ENCODE measurements at places on chromosomes 5 and 9.

GRCh38 chr5:120053841-120054240, 410.3 kb upstream of the PRR16 start:
- DNase-seq = no peak

GRCh38 chr5:170597872-170598271, 94.1 kb downstream of the KCNIP1 start:
- DNase-seq = no peak

GRCh38 chr5:88785746-88786565, 97.0 kb downstream of the MEF2C start:
- peak; percentile 1 for DNase-seq

GRCh38 chr5:51746023-51746422, 362.8 kb downstream of the ISL1 start:
- no peak for DNase-seq

DNA sequence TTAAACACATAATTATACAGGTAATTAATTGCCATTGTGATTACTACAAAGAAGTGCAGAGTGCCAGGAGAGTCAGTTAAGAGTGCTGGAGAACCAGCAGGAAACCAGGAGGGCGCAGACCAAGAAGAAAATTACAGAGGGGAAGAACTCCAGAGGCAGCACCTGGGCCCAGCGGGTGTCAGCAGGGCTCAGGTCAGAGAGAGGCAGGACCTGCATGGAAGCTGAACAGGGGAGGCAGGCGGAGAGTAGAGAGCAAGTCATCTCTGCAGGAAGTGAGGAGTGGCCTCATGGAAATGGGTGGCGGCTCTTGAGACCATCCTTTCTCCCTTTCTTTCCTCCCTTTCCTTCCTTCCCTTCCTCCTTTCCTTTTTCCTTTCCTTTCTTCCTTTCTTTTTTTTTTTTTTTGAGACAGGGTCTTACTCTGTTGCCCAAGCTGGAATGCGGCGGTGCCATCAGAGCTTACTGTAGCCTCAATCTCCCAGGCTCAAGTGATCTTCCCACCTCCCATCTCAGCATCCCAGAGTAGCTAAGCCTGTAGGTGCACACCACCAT, 4.0 kb upstream of the ZBTB34 start:
- no peak for DNase-seq

- no peak for DNase-seq
Measured at GRCh38 chr5:133825631-133826289, 142.7 kb downstream of the C5orf15 start.

GRCh38 chr9:16138561-16139491, 586.0 kb downstream of the CCDC171 start:
- DNase-seq = no peak

- DNase-seq = no peak
Measured at GRCh38 chr9:20854444-20854843, 170.4 kb downstream of the FOCAD start.

DNA sequence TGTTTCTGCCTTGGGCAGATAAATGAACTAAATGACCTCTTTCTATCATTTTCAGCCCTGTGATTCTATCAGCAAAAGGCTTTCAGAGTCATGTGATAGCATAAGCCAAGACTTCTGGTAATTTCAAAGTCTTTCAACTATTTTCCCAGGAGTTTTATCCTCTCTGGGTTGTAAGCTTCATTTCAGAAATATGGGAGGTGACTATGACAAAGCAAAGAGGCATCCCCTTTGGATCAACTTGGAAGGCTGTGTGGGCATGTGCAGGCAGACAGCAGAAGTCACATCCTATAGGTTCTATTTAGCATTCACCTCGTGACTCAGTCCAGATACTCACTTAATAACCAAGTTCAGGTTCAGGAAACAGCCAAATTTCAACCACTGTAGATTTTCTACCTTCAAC, 149.0 kb upstream of the FST start:
- no peak for DNase-seq

GRCh38 chr5:160750938-160751657, 100.9 kb downstream of the ATP10B start:
- DNase-seq = no peak

GRCh38 chr5:54965806-54966205, 19.6 kb downstream of the ESM1 start:
- no peak for DNase-seq

DNA sequence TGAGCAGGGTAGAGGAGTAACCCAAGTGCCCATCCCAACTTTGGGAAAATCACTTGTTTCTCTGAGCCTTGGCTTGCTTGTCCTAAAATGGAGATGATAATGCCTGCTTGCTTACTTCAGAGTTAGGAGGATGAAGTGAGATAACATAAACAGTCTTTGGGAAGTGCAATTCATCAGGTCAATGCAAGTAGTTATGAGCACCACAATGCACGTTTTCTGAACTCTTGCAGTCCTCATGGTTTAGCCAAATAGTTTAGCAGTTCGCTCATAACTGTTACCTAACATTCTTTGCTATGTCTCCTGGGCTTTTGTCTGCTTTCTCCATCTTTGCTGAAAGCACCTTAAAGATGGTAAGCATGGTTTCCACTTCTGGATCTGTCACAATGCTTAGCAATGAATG, 270.0 kb downstream of the ADAMTSL1 start:
- no peak for DNase-seq

- peak; percentile 9 for DNase-seq
Measured at GRCh38 chr5:126544087-126544740, 50.8 kb downstream of the ALDH7A1 start.

DNA sequence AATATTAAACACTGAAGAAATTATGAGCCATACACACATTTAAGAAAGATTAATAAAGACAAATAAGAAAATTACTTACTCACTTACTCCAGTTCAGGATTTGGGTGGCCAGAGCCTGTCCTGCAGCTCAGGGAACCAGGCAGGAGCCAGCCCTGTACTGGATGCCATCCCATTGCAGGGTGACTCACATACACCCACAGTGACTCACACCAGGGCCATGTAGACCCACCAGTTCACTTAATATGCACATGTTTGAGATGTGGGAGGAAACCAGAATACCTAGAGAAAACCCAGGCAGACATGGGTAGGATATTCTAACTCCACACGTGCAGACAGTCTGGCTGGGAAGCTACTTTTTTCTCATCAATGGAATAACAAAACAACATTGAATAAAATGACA, 49.6 kb upstream of the ADRB2 start:
- DNase-seq = no peak

DNA sequence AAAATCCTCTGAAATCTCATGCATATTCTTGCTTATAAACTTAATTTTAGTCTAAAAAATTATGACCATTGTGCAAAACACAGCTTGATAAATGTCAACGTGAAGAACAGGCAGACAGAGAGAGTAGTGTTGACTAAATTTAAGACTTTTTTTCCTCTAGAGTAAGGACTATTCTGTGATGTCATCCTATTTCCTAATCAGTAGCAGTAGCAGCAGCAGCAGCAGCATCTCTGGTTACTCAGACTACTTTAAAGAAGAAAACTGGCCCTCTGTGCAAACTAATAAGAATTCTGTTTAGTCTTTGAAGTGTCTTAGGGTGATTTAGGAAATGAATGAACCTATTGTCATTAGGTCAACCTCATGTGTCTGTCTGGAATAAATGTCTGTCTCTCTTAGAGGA, 403.0 kb downstream of the HINT1 start:
- DNase-seq = no peak

- no peak for DNase-seq
Measured at GRCh38 chr9:129483415-129484351, 137.2 kb downstream of the C9orf50 start.

GRCh38 chr9:127568971-127569885, 42.8 kb upstream of the STXBP1 start:
- DNase-seq = peak; percentile 76

DNA sequence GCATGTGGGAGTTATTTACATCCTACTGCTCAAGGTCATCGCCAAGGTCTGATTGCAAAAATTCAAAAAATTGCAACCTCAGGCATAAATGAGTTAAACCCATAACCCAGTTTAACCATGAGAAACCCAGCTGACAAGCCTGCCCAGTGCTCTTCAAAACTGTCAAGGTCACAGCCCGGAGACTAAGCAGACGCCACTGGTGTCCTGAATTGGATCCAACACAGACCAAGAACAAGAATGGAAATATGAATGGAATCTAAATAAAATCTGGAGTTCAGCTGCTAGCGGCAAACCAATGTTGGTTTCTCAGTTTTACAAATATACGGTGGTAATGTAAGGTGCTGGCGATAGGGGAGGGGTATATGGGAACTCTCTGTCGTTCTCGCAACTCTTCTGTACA, 201.5 kb upstream of the MVB12B start:
- DNase-seq = no peak

- no peak for DNase-seq
Measured at GRCh38 chr5:150374651-150375050, 17.2 kb downstream of the TCOF1 start.

- DNase-seq = no peak
Measured at GRCh38 chr5:133415906-133416305, 196.4 kb downstream of the FSTL4 start.

GRCh38 chr5:182126-182525, 9.2 kb upstream of the LRRC14B start:
- no peak for DNase-seq

DNA sequence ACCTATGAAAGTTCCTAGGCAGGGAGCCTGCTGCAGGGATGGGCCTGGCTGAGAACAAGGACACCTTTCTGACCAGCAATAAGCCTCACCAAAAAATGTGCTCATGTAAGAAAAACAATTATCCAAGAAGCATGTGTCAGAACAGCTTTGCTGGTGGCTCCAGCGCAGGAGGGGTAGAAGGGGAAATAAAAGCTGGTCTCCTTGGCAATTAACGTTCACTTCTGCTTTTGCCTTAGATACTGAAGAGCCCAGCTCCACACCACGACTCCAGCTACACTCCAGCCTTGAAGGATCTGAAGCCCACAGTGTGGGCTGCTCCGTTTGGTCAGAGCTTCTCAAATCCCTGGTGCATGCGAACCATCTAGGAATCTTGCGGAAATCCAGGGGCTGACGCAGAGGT, 107.6 kb upstream of the PHYKPL start:
- no peak for DNase-seq

DNA sequence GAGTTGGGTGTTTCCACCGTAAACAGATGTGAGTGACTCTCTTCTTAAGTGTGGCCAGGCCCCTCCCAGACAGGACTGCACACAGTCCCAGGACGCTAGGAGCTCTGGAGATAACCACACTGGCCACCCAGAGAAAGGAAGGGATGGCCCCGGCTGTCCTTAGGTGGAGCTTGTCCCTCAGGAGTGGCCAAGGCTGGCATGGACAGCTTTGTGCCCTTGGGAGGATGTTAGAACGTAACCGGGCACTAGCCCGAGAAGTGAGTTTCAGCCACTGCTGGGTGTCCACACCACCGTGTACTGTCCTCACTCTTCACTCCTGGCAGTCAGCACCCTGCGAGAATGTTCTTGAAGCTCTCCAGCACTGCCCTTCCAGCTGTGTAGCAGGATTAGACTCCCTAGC, 35.8 kb upstream of the FCN2 start:
- DNase-seq = no peak

DNA sequence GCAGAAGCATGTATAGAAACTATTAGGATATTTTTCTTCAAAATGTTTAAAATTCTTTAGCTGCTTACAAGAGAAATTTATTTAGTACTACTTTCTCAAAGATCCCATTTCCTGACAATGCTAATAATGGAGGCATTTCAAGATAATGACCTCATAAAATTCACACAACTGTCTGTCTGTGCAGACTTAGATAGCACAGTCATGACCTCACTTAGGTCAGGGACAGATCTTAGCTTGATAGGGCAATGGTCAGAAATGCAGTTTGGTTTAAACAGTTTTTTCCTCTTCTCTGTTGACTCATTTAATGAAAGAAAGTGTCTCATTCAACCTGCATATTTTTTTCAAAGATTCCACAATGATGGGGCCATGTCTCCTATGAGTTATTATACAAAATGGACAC, 128.4 kb downstream of the GRIA1 start:
- DNase-seq = no peak

- DNase-seq = no peak
Measured at GRCh38 chr5:122586351-122586750, 188.5 kb upstream of the SNX2 start.

GRCh38 chr5:163642904-163643303, 137.5 kb downstream of the MAT2B start:
- no peak for DNase-seq

- no peak for DNase-seq
Measured at GRCh38 chr5:39270225-39270848, 51.0 kb upstream of the FYB1 start.

GRCh38 chr5:74034733-74035132, 408.7 kb downstream of the ARHGEF28 start:
- no peak for DNase-seq

DNA sequence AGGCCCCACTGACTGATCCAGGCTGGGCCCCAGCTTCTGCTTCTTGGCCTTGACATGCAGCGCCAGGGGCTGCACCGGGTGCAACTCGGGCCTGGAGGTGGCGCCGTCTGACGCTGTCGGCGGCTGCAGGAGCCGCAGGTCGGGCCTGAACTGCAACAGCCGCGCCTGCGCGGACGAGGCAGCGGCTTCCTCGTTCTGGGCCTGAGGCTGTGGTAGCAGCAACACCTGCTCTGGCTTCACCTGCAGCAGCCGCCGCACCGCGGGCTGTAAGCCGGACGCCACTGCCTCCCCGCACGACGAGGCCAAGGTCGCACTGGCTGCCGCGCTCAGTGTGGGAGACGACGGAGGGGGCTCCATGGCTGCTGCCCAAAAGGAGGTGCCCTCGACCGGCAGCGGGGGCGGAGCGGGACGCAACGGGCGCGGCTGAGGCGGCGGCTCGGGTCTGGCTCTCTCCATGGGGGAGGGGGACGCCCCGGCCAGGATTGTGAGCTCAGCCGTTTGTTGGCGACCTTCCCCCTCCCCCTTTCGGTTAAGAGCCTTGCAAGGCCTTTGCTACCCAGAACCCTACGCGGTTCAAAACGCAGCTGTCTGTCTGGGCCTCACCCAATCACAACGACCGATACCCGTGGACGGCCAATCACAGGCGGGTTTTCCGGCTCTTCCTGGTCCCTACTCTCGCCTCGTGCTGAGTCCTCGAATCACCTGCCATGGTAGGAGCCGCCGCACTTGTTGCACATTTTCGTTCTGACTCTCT, 438 bp downstream of the SOX30 start:
- DNase-seq = peak; percentile 68
